ENCODE measurements at places on chromosomes 1 and 21.

GRCh38 chr1:91697861-91698260 is 188.1 kb downstream of the TGFBR3 start:
- DNase-seq, result no peak

GRCh38 chr1:18239671-18240070 is 132.1 kb downstream of the IGSF21 start:
- no peak for DNase-seq

DNA sequence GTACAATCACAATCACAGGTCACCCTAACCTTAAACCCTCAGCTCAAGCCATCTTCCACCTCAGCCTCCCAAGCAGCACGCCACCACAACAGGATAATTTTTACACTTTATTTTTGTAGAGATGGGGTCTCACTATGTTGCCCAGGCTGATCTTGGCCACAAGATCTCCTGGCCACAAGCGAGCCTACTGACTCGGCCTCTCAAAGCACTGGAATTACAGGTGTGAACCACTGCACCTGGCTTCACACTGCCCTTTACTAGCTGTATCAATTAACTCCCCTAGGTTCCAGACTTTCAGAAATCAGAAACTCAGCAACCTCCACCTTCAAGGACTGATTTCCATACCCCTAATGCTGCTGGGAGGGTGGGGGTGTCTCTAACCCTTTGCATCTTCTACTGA is 37.0 kb downstream of the NUP133 start:
- DNase-seq, result no peak

- no peak for DNase-seq
Measured at GRCh38 chr1:2413495-2414296, 1.3 kb upstream of the PEX10 start.

GRCh38 chr1:1373051-1373814 is 1.8 kb downstream of the AURKAIP1 start:
- DNase-seq, result no peak
